HT-29 (cell line): ENCODE measurements at places on chromosomes 6 and 20. TPM values are rescaled to one million over a fixed set of nuclear protein-coding genes. Genes with fewer than 3 reads are reported as not detected.

Gene SOX4
- total RNA-seq: 46.8 and 49.8 TPM in 2 replicates

Gene NNAT
- total RNA-seq: 2.1 TPM in 1 of 2 replicates, not detected in the other

Gene ADGRF4
- 0.41 and 0.94 TPM in 2 replicates for total RNA-seq

Gene MLIP
- total RNA-seq: not detected in 2 replicates

GRCh38 chr6:90119618-90120017 is 177.0 kb downstream of the BACH2 start:
- no peak for DNase-seq

GRCh38 chr6:42197555-42198362 is 3.0 kb upstream of the GUCA1B start:
- DNase-seq: peak; percentile 52

DNA sequence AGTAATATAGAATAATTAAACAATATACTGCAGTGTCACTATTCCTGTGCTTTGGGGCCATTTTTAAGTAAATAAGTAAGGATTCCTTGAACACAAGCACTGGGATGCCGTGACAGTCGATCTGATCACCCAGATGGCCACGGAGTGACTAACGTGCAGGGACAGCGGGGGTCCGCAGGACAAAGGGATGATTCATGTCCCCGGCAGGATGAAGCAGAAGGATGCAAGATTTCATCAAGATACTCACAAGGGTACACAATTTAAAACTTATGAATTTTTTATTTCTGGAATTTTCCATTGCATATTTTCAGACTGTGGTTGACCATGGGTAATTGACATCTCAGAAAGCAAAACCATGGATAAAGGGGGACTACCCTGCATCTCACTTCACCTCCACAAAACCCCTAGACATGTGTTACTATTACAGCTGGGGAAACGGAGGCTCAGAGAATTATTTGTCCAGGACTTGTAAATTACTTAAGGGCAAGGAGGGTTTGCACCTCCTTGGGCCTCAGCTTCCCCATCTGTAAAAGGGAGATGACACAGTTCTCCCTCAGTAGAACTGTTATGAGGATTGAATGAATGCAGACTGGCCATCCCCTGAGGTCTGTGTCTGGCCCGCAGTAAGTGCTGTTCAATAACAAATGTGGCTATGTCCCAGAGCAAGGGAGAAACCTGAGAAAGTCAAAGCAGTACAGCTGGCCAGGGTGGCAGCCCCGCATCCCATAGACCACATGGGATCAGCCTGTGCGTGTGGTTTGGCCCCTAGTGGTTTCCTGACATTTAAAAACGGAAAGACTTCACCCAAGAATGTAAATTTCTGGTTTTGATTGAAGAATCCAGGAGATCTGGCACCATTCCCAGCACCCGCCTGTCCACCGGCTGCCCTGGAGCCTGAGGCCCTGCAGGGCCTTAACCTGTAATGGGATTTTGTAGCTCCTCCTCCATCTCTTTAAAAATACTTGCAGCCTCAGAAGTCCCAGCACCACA is 235.5 kb downstream of the BMP7 start:
- DNase-seq: no peak

- DNase-seq: no peak
Measured at GRCh38 chr6:100456141-100456907, 8.4 kb downstream of the SIM1 start.

- no peak for DNase-seq
Measured at GRCh38 chr20:37822141-37822601, 80.8 kb upstream of the VSTM2L start.

GRCh38 chr6:34610819-34611477 is 54.8 kb upstream of the SPDEF start:
- peak; percentile 32 for DNase-seq

- DNase-seq: no peak
Measured at GRCh38 chr6:4489538-4489937, 286.7 kb upstream of the CDYL start.

GRCh38 chr6:137001299-137001976 is 43.3 kb downstream of the IL20RA start:
- peak; percentile 75 for DNase-seq

- DNase-seq: no peak
Measured at GRCh38 chr20:45991616-45992015, 17.1 kb upstream of the MMP9 start.

- no peak for DNase-seq
Measured at GRCh38 chr6:20109526-20109925, 102.7 kb downstream of the MBOAT1 start.
